ENCODE measurements at places on chromosomes 2 and 18. TPM values are rescaled to one million over a fixed set of nuclear protein-coding genes. Genes with fewer than 3 reads are reported as not detected.

UGT1A5 gene
- total RNA-seq = not detected

CLEC4F gene
- total RNA-seq = not detected

RGPD6 gene
- total RNA-seq = 20.8 TPM

DSC3 gene
- 0.14 TPM for total RNA-seq

SKA1 gene
- total RNA-seq = 6.6 TPM

MAP3K19 gene
- total RNA-seq = not detected

KDSR gene
- total RNA-seq = 19.5 TPM

TUBA3E gene
- total RNA-seq = not detected

C2orf66 gene
- not detected for total RNA-seq

SLC8A1 gene
- total RNA-seq = 13.1 TPM

HRH4 gene
- total RNA-seq = under 0.01 TPM

MOGAT1 gene
- total RNA-seq = not detected

FSHR gene
- total RNA-seq = not detected

NAT8 gene
- total RNA-seq = not detected

MAP3K20 gene
- 93.6 TPM for total RNA-seq

CDH19 gene
- not detected for total RNA-seq

ZNF521 gene
- total RNA-seq = 25.0 TPM

ERFE gene
- total RNA-seq = 7.3 TPM

LYG2 gene
- total RNA-seq = not detected

Measured in smooth muscle cell of bladder (primary cell).